NCI-H510A treated with DMSO at 0.1 percent for 48 hours (cell line): ENCODE measurements at places on chromosomes 12 and 14.

DNA sequence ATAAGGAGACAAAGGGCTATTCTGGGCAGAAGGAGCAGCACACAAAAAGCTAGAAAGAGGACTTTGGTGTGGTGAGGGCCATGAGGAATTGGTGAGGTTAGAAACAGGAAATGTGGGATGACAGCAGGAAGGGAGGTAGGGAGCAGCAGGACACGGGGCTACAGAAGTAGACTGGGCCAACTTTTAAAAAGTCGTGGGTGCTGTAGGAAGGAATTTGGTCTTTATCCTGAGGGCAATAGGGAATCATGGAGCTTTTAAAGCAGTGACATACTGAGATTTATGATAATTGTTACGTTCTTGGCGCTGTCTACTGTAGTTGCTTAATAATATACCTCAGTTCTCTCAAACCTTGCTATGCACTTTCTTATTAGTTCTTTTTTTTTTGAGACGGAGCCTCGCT lies 8.2 kb upstream of the CHURC1 start:
- no peak for DNase-seq

- peak; percentile 25 for DNase-seq
Observed at GRCh38 chr12:27012239-27012981, 1.8 kb downstream of the TM7SF3 start.

DNA sequence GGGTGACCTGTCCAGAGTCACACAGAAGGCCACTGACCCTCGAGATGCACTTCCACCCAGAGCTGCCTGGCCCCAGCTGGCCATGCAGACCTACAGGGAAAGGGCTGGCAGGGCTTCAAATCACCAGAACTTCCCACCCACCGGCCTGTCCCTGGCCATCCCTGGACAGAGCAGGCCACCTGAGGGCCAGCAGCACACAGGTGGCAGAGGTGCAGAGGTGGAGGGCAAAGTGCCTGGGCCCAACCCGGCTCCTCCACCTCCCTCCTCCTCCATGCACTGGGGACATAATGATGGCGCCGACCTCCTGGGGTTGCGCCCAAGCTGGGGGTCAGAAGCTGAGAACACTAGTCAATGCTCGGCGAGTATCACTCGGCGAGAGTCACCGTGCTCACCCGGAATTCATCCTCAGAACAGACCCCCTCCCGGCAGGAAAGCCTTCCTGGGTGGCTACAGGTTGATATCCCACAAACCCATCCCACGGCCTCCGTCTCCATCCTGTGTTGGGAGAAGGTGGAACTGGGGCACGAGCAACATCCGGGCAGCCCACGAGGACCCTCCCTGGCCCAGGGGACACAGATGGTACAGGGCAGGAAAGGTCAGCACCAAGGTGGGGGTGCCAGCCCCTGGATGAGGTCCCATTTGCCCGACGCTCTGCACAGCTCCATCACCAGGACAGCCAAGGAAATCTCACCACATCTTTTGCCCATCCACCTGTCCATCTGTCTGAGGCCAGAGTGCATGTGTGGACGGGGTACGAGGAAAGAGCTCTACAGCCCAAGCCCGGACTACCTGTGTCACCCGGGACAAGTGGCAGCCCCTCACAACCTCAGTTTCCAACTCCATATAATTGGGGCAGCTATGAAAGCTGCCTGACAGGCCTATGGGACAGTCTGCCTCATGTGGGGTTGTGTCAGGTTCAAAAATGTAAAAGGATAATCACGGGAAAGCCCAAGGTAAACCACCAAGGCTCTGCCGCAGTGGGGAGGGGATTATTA lies 10.8 kb downstream of the BEGAIN start:
- no peak for DNase-seq

DNA sequence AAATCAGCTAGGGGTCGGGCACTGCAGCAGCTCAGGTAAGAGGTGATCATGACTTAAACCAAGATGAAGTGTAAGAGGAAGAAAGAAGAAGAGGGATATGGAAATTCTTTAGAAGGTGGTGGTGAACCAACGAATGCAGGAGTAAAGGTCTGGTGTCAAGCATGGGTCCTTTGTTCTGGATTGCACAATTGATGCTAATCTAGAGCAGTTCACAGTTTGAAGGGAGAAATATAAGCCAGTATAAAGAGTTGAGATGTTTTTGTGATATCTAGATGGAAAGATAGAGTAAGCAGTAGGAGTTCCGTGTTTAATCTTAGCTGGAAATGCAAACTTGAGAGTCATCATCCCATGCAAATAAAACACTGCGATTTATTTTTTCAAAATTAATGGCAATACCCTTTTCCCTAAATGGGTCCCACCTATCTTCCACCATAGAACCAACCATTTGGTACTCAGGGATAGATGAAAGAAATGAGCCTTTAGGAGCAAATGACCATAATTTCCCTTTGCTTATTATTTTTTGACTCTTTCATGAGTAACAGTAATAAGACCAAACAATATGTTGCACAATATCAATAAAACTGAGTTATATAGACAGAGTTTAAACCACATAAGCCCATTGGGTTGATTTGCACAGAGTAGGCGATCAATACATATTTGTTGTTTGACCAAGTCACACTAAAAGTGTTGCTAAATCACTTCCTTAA lies 15.0 kb upstream of the MGP start:
- DNase-seq = no peak

GRCh38 chr14:78450669-78451318 lies 280.6 kb downstream of the NRXN3 start:
- no peak for DNase-seq
